Activated effector memory CD4-positive, alpha-beta T cell treated with Interleukin-2 at 50 U/mL for 16 hours (primary cell): ENCODE measurements at places on chromosomes 1 and 21.

- no peak for DNase-seq
Measured at GRCh38 chr1:182032251-182032650, 29.3 kb downstream of the ZNF648 start.

DNA sequence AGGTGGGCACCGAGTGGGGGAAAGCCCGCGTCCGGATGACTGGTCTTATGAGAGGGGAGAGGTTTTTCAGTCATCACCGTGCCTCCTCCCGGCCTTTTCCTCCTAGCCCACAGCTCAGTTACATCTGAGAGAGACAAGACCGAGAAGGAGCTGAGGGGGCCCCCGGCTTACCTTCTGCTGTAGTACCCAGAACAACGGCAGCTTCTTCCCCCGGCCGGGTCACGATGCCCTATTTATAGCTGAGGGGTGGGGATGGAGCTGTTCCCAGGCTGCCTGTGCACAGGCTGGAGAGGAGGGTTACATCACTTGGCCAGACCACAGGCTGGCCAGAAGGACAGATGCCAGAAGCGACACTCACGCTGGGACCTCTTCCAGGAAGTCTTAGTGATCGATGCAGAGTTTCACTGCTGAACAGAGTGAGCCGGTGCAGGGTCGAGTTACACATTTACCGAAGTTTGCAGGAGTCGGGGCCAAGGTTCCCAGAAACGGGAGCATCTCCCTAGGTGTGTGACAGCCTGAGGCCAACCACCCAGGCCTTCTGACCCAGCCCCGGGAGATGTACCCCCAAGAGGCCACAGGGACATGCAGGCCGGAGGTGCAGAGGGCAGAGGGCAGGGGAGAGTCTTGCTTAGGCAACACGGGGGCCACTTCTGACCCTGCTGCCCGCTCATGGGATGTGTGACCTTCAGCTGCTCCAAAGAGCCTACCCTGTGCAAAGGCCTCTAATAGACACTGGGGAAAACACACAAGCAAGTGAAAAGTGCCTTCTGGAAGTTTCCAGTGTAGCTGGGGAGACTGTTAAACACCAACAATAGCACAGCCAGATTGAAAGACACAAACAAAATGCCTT is at the start of gene AGT:
Gene AGT, minus strand, starts transcription at position 208 of the 850 bp plus-strand sequence. CDS start 3,299 bp downstream, outside the sequence.
- no peak for DNase-seq

GRCh38 chr1:175725684-175726083 is 17.7 kb downstream of the TNR start:
- no peak for DNase-seq

- DNase-seq, result no peak
Measured at GRCh38 chr1:53341961-53342707, 14.3 kb upstream of the LRP8 start.

DNA sequence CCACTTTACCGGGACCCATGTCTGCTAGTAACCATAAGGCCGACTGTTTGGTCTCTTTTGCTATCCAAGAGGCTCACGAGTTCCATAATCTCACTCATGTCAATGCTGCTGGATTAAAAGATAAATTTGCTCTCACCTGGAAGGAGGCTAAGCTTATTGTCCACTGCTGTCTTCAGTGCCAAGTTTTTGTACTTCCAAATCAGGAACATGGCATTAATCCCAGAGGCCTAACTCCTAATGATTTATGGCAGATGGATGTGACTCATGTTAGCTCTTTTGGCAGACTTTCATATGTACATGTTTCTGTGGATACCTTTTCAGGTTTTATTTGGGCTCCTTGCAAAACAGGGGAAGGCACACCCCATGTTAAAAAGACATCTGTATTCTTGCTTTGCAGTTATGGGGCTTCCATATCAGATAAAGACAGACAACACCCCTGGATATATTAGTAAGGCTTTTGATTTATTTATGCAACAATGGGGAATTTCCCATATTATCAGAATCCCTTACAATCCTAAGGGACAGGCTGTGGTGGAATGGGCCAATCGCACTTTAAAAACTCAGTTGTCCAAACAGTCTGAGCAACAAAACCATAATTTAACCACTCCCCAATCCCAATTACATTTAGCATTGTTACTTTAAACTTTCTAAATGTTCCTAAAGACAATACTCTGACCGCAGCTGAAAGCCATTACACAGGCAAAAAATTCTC is 162.7 kb downstream of the IER5 start:
- DNase-seq, result no peak

GRCh38 chr1:66733348-66734017 is 18.8 kb upstream of the DYNLT5 start:
- no peak for DNase-seq

GRCh38 chr1:56585985-56586384 is 6.6 kb upstream of the PLPP3 start:
- no peak for DNase-seq
